AG10803 (cell line): ENCODE measurements at places on chromosomes 5 and 9.

- DNase-seq = no peak
Observed at GRCh38 chr9:109632817-109633216, 134.7 kb upstream of the PTPN3 start.

DNA sequence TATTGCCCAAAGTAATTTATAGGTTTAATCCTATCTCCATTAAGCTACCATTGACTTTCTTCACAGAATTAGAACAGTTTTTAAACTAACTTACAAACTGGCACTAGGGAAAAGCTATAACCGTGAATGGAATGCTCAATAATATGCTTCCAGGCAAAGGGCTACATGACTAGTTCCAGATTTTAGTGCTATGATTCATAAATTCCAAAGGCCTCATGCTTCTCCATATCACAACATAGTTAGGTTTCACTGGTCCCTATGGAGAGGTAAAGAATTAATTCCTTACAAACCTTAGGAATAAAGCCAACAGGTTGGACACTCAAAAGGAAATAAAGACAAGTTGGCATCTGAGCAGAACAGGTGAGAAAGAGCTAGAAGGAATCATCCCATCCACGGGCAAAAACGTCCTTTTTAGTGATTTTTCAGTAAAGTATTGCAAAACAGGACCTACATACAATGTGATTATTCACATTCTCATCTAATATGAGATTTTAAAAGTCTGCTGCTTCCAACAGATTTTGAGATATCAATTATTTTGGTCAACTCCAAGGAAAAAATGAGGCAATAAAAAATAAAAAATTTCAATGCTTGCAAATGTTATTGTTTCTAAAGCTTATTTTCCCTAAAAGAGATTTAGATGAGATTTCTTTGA lies 97.0 kb upstream of the TARS1 start:
- DNase-seq = peak; percentile 91

DNA sequence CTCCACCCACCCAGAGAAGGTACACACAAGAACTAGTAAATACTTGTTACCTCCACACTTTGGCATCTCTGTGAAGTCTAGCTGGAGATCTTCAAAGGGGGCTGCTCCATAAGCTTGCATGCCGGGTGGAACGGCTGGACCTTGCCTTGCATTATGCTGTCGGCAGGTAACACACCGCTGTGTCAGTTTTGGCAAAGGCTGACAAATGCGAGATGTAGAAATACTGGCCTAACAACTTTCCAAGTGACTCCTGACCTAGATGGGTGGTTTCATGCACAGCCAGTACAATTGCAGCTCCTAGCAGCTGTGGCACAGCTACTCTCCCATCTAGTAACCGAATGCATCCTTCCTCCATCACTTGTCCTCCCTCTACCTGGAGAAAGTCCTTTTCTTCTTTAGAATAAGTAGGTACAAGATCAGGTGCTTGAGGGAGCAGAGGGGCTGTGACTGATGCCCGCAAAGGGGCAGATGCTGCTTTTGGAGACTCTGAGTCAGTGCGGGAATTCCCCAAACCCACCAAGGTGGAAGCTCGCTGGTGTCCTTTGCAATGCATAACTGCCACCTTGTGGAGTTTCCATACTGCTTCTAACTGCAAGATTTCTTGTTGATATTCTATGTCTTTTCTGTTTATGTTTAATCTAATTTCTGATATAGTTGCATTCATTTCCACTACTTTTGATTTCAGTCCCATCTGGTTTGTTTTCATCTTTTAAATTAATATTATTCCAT lies 78.4 kb downstream of the TMEM161B start:
- no peak for DNase-seq

DNA sequence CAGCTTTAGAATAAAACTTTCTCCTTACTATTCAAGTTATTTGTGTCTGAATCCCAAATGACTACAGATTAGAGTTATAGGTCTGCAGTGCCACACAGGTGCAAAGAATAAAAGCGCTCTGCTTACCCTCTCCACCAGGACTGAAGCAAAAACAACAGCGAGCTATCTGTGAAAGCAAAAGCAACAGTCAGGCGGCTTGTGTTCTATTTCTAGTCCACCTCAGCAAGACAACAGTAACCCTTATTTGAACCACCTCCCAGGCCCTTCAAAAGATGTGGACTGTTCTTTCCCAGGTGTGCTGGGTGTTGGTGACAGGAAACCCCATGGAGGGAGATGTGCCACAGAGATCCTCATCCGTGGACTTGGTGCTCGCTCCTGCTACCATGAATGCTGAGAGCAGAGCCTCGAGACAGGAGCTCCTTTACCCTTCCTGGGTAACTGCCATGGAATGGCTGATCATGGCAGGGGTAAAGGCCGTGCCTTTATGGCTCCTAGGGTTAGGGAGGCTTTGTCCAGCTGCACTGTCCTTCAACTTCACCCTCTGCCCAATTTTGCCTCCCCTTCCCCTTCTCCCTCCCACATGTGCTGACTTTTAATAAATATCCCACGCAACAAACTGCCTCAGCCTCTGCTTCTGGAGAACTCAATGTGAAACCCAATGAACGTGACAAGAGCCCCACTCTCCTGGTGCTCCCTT lies 108.6 kb downstream of the SERINC5 start:
- DNase-seq = no peak

GRCh38 chr9:70053864-70054263 lies 10.2 kb downstream of the MAMDC2 start:
- DNase-seq = no peak

GRCh38 chr9:93826905-93827544 lies 128.1 kb downstream of the BARX1 start:
- DNase-seq = no peak

DNA sequence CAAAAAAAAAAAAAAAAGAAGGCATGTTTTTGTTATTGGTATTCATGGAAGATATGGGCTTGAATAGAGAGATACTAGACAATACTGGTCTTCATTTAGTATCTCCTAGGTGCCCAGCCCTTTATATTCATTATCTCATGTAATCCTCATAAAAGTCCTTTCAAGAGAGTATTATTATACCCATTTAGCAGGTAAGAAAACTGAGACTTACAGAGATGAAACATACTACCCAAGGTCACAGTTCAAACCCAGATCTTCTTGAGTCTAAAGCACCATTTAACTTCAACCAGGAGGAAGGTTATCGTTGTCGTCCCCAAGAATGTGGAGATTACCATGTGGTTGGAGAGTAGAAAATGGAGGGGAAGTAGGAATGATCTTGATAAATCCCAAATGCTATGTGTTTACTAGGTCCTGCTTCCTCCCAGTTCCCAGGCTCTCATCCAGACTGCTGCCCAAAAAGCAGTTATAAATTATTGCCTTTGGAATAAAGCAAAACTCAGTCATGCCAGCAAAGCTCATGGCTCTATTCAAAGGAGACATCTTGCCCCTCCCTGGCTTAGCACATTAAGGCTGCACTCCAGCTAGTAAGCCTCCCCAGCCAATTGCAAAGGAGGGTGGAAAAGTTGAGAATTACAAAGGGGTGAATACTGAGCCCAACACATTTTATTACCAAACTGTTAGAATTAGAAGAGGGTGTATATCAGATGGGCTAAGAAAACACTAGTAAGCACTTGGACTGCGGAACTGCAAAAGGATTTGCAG lies 163.9 kb downstream of the PIK3R1 start:
- peak; percentile 65 for DNase-seq

DNA sequence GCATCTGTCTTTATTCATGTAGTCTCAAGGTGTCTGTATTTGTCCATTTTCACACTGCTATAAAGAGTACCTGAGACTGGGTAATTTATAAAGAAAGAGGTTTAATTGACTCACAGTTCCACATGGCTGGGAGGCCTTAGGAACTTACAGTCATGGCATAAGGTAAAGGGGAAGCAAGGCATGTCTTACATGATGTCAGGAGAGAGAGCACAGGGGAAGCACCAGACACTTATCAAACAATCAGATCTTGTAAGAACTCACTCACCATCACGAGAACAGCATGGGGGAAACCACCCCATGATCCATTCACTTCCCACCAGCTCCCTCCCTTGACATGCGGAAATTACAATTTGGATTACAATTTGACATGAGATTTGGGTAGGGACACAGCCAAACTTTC lies 44.2 kb downstream of the NLN start:
- DNase-seq = no peak

DNA sequence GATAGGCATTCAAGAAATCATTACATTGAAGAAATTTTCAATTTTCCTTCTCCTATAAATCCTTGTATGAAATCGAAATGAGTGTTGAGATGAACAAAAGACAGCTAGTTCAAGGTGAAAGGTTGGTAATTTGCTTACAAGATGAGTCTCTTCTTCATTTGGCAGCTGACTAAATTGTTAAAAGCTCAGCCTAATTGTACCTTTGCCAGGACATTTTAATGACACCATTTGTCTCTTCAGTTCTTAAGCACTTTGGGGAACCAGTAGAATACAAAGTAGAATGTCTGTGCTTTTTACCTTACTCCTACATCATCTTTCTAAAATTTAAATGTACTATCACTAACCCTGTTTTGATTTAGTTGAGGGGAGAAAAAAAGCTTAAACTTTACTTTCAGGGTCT lies 59.4 kb downstream of the GRAMD2B start:
- no peak for DNase-seq

DNA sequence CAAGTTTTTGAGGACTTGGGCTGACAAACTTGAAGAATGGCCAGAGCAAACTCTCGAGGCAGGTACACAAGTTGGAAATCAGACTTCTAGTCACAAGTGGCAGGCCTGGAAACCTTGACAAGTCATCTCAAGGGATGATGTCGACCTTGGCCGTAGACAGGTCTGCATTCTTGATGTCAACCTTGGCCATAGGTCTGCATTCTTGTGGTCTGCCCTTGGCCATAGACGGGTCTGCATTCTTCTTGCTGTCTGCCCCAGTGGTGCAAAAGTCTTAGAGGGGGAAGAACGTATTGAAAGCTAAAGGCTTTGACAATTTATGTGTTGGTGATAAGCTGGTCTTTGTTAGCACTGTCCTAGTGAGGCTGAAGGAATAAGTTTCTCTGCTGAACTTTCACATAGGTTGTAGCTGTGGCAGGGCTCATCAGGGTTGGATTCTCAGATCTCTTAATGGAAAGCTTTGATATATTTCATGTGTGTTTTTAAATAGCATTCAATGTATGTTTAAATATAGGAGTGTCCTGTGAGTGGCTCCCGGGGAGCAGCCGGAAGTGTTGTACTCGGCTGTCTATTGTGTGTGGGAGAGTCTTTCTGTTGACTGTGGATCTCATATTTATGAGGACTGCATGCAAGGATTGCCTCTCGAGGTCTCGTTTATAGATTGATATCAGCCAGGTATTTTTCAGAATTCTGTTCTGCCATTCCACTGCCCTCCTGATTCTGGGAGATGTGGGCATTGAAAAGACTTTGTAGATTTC lies 27.0 kb downstream of the SUB1 start:
- DNase-seq = peak; percentile 60

DNA sequence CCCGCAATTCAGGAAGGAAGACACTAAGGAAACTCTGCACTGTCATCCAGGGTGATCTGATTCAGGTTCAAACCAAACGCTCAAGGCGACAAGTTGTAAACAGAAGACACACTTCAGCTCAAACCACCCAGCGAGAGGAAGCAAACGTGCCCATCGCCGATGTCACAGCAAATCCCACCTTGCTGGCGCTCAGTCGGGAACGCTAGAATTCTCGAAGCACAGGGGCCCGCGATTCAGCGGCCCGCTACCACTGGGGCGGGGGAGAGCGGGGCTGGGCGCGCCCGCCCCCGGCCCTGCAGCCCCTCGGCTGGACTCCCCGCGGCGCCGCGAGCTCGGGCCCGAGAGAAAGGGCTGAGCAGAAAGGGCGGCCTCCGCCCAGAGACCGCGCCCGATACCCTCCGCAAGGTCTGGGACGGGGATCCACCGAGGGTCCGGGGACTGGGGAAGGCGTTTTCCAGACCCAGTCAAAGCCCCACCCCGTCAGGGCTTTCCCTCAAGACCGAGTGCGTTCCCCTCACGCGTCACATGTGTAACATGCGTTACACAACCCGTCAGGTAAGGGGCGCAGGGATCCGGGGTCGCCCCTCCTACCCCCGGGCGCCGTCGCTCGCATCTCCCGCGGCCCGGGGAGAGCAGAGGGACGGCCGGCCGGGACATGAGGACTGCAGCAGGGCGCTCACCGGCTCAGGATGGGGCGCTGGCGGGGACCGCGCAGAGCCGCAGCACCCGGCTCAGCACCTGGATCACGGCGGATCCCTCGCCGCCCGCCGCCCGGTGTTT lies 469 bp downstream of the AGTPBP1 start:
- no peak for DNase-seq

DNA sequence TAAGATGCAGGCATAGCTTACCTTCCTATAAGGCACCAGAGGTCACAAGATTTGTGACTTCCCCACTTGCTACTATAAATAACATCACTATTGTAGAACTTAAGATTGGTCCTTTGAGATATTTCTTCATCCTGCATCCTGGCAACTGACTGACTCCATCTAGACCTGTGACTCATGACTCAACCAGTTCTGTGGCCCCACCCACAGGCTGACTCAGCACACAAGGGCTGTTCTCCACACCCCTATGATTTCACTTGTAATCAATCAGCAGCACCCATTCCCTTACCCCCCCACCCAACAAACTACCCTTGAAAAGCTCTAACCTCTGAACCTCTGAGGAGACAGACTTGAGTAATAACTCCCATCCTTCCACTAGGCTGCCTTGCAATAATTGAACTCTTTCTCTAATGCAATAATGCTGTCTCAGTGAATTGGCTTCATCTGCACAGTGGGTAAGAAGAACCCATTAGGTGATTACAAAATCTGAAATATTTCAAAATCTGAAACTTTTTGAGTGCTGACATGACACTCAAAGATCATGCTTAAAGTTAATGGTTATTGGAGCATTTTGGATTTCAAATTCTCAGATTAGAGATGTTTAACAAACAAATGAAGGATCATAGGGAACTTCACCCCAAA lies 296.7 kb downstream of the ARL15 start:
- peak; percentile 91 for DNase-seq

- DNase-seq = no peak
Observed at GRCh38 chr9:38311382-38312270, 80.9 kb upstream of the ALDH1B1 start.

- DNase-seq = no peak
Observed at GRCh38 chr5:99129768-99130501, 201.1 kb upstream of the CHD1 start.

GRCh38 chr9:134932171-134932570 lies 14.5 kb upstream of the FCN1 start:
- DNase-seq = no peak

DNA sequence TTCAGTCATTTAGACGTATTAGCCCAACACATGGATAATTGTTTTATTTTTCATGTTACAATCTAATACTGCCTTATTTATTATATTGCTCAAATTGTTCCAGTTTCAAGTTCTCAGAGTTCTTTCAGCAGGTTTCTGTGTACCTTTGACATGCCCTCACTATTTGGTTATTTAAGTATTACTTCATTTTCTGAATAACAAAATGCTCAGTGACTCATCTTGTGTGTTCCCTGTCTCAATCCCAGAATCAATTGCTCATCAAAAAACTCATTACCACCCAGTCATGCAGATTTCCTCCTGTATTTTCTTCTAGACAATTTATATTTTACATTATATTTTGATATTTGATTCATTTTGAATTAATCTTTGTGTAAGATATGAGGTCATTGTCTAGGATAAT lies 562.6 kb downstream of the ANXA1 start:
- no peak for DNase-seq
